ENCODE measurements at places on chromosomes 7 and 10. TPM values are rescaled to one million over a fixed set of nuclear protein-coding genes. Genes with fewer than 3 reads are reported as not detected.

The XRCC2 gene
- total RNA-seq: 28.5 TPM

The SUGCT gene
- 0.91 TPM for total RNA-seq

The COL13A1 gene
- not detected for total RNA-seq

The JAZF1 gene
- total RNA-seq: 4.2 TPM

DNA sequence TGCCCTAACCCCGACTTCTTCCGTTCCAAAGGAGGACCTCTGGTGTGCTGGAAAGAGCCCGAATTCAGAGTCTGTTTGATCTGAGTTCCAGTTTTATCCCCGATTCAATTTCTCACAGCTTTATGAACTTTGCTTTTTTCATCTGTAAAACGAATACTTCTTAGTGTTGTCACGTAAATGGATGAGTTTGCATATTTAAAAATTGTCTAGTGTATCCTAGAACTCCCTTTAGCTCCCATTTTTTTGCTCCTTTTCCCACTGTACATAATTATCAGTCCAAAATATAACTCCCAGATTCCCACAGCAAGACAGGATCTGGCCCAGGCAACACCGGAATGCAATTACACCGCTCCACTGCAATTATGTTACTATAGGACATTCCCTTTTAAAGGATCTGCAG, 80.7 kb upstream of the ARHGAP21 start:
- no peaks in the 10 kb centered on the region for H3K4me1 ChIP-seq
- H3K27ac ChIP-seq: no peak overlapping the region
- no peaks in the 10 kb centered on the region for H3K36me3 ChIP-seq

DNA sequence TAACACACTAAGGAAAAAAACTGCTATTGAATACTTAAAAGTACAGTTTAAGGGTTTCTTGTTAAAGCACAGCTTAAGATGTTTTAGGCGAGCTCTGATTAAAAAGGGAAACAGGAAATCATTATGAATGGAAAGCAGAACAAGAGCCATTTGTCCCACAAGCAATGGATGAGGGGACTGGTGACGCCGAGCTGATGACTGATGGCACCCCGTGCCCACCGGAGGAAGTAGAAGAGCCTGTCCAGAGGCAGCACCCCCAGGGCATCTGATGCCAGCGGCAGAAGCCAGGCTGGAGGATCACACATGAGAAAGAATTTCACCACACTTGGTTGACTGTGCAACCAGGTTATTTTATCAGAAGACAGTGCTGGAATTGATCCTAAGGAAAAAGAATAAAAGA, 15.0 kb upstream of the INSIG1 start:
- DNase-seq: no peak
- H3K4me1 ChIP-seq: peaks cover 65% of the 10 kb centered on the region
- peak overlapping the region; percentile 4 for H3K4me3 ChIP-seq
- peaks cover 8% of the 10 kb centered on the region for H3K36me3 ChIP-seq

- peaks cover under 1% of the 10 kb centered on the region for H3K4me1 ChIP-seq
- no peak overlapping the region for H3K27ac ChIP-seq
- H3K4me3 ChIP-seq: no peak overlapping the region
- no peaks in the 10 kb centered on the region for H3K36me3 ChIP-seq
- DNase-seq: no peak
- peaks cover 3% of the 10 kb centered on the region for H3K27me3 ChIP-seq
Measured at GRCh38 chr7:30143748-30144251, 9.0 kb downstream of the MTURN start.

GRCh38 chr10:96587264-96588059, 650 bp upstream of the TM9SF3 start:
- peaks cover 9% of the 10 kb centered on the region for H3K36me3 ChIP-seq
- H3K27me3 ChIP-seq: peaks cover 16% of the 10 kb centered on the region
- peak overlapping the region; percentile 91 for H3K27ac ChIP-seq
- peaks cover 22% of the 10 kb centered on the region for H3K4me1 ChIP-seq
- peak; percentile 61 for DNase-seq

- H3K4me3 ChIP-seq: peak overlapping the region; percentile 97
- DNase-seq: peak; percentile 81
- H3K4me1 ChIP-seq: peaks cover 23% of the 10 kb centered on the region
- no peaks in the 10 kb centered on the region for H3K27me3 ChIP-seq
- H3K27ac ChIP-seq: peak overlapping the region; percentile 95
Measured at GRCh38 chr7:66921918-66922486, 977 bp downstream of the TMEM248 start.

DNA sequence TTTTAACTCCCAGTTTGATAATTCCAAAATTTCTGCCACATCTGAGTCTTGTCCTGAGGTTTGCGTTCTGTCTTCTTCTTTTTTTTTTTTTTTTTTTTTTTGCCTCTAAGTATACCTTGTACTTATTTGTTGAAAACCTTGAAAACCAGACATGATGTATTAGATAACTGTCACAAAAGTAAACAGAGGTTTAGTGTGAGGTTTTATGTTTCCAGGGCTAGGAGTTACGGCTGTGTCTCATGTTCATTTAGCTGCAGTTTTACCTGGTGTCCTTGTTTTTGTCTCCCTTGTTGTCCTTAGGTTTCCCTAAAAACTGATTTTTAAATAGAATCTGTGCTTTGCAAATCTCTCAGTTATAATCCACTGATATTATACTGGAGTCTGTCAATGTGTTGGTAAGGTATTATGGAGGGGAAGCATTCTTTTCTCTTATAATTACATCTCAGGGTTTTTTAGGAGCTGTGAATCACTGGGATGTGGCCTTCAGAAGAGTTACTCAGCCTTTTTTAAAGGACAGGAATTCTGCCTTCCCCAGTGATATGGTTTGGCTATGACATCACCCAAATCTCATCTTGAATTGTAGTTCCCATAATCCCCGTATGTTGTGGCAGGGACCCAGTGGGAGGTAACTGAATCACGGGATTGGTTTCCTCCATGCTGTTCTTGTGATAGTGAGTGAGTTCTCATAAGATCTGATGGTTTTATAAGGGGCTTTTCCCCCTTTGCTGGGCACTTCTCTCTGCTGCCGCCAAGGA, 95.0 kb downstream of the CDCA7L start:
- H3K36me3 ChIP-seq: no peaks in the 10 kb centered on the region
- H3K27ac ChIP-seq: no peak overlapping the region
- DNase-seq: no peak
- no peak overlapping the region for H3K4me3 ChIP-seq
- H3K27me3 ChIP-seq: no peaks in the 10 kb centered on the region

DNA sequence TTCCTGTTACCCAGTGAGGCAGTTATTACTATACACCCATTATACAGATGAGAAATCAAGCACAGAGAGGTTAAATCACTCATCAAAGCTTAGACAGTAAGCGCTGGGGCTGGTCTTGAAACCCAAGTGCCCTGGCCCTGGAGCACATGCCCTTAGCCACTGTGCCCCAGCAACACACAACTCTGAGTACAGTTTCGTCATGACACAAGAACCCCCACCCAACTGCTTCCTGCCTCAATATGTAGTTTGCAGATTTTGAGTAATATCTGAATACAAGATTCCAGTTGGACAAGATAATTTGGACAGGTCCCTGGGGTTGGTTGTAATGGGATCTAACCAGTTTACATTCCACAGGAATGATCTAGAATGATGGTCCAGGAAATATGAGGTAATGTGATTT, 62.8 kb downstream of the SH3PXD2A start:
- H3K27me3 ChIP-seq: peaks cover 6% of the 10 kb centered on the region
- no peak overlapping the region for H3K4me3 ChIP-seq
- H3K4me1 ChIP-seq: peaks cover 5% of the 10 kb centered on the region
- H3K36me3 ChIP-seq: no peaks in the 10 kb centered on the region
- no peak for DNase-seq

- H3K27ac ChIP-seq: no peak overlapping the region
- no peak for DNase-seq
Measured at GRCh38 chr10:123934846-123935245, 43.2 kb upstream of the CPXM2 start.

- no peak overlapping the region for H3K27ac ChIP-seq
- peaks cover 7% of the 10 kb centered on the region for H3K36me3 ChIP-seq
- DNase-seq: no peak
- no peaks in the 10 kb centered on the region for H3K4me1 ChIP-seq
Measured at GRCh38 chr10:45624724-45625123, 47.8 kb downstream of the ZFAND4 start.

GRCh38 chr10:20949967-20950366, 52.9 kb upstream of the NEBL start:
- H3K36me3 ChIP-seq: no peaks in the 10 kb centered on the region
- H3K4me1 ChIP-seq: no peaks in the 10 kb centered on the region
- H3K27ac ChIP-seq: no peak overlapping the region
- H3K27me3 ChIP-seq: no peaks in the 10 kb centered on the region

DNA sequence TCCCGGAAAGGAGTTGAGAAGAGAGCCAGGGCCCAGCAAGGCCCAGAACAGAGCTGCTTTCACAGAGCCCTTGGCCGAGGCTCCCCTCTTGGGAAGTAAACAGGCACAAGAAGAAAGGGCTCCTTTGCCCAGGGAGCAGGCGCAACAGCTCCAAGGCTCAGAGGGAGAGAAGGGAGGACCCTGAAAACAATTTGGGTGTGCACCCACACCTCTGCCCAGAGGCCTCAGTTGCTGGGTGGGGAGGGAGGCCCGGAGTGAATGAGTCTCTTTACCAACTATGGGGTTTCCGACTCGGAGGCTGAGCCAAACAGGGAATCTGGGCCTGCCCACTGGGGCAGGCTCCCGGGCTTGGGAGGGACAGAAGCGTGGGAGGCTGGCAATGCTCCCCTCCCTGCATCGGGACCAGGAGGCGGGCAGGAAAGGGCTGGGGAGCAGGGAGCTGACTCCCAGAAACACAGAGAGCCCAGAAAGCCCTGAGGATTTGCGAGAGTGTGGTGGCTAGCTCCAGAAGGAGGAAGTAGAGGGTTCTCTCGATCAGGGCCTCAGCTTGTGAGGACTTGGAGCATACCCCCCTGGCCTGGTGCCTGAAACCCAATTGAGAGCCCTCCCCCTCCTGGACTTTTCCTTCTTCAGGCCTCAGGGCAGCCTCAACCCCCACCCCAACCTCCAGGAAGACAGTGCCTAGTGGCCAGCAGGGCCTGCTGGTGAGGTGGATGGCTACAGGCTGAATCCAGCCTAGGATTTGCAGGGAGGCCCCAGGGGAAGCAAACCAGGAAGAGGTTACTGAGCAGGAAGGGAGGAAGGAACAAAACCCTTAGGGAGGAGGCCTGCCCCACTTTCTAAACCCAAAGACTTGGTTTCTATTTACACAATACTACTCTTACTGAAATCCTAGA, 6.2 kb downstream of the C10orf105 start:
- H3K27me3 ChIP-seq: no peaks in the 10 kb centered on the region
- peak; percentile 81 for DNase-seq
- H3K27ac ChIP-seq: peak overlapping the region; percentile 97
- no peaks in the 10 kb centered on the region for H3K36me3 ChIP-seq

- H3K36me3 ChIP-seq: peaks cover 5% of the 10 kb centered on the region
- no peak overlapping the region for H3K27ac ChIP-seq
- H3K4me1 ChIP-seq: no peaks in the 10 kb centered on the region
- no peak overlapping the region for H3K4me3 ChIP-seq
- no peak for DNase-seq
Measured at GRCh38 chr7:132956556-132956955, 125.3 kb downstream of the CHCHD3 start.

- H3K4me3 ChIP-seq: no peak overlapping the region
- H3K36me3 ChIP-seq: no peaks in the 10 kb centered on the region
- H3K27ac ChIP-seq: no peak overlapping the region
- no peak for DNase-seq
Measured at GRCh38 chr7:41256186-41256945, 446.5 kb downstream of the INHBA start.

DNA sequence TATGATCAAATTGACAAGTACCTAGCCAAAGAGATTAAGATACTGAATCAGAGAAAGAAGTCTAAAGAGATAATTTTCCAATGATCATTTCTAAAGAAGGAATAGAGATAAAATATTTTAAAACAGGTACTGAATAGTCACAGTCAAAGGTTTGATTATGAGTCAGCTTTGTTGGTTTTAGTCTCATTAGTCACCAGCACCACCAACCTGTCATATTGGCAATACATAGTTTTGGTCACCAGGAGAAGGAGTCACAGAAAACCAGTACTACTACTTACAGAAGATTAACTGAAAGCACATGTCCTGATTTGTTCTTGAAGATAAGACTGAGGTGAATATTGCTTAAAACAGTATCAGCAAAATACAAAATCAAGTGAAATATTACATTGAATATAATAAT, 34.6 kb downstream of the ZEB1 start:
- H3K36me3 ChIP-seq: peaks cover 13% of the 10 kb centered on the region
- H3K4me3 ChIP-seq: peak overlapping the region; percentile 25
- peaks cover 39% of the 10 kb centered on the region for H3K4me1 ChIP-seq
- peak; percentile 67 for DNase-seq

DNA sequence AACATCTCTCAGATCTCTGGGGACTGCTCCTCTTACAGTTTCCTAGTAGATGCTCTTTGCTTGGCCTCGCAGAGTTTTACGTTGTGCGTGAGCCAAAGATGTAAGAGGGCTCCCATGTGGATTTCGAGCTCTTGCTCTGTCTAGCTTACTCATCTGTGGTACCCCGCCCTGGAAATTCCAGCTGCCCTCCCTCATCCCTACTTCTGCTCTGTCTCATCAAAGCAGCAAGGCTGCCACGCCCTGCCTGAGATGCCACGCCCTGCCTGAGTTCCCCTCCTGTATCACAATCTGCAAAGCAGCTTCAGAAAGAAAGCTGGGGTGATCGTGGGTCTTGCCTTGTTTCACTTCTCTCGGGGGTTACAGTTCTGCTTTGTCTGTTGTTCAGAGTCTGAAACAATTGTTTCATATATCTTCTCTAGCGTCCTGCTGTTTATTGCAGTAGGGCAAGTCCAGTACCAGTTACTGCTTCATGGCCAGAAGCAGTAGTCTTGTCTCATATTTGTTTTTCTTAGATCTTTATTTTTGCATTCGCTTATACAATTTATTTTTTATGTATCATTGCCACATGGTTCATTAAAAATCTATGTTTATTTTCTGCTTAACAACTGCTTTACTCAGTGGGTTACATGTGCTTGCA, 36.1 kb upstream of the CCNY start:
- no peak for DNase-seq
- H3K36me3 ChIP-seq: no peaks in the 10 kb centered on the region
- H3K27me3 ChIP-seq: peaks cover 29% of the 10 kb centered on the region
- no peak overlapping the region for H3K4me3 ChIP-seq
- H3K4me1 ChIP-seq: peaks cover 4% of the 10 kb centered on the region

DNA sequence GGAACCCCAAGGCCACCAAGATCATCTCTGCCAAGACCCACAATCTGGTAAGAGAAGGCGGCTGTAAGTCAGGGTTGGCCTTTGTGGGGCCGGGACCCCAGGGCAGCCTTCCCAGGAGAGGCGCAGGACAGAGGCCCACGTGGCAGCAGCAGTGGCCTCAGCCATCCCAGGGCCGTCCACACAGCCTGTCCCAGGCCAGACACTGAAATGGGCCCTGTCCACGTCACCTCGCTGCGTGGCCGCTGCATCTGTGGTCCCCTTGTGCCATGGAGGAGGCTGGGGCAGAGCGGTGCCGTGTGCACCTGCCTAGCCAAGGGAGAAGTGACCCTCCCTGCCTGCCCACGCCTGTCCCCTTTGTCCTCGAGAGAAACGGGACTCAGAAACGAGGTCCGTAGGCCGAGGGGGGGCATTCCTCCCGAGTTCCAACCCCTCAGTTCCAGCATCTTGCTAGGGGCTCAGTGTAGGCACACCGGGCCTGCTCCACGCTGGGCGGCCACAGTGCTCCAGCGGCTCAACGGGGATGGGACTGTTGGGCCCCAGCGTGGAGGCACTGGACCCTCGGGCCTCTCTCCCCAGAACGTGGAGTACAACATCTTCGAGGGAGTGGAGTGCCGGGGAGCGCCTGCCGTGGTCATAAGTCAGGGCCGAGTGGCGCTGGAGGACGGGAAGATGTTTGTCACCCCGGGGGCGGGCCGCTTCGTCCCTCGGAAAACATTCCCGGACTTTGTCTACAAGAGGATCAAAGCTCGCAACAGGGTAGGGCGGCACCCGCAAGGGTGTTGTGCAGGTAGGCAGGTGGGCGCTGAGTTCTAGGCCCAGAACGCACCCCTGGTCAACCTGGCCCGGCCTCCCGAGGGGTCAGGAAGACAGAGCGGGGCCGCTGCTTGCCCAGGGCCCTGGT, 15.6 kb downstream of the DPYSL4 start:
- H3K27ac ChIP-seq: no peak overlapping the region
- H3K27me3 ChIP-seq: no peaks in the 10 kb centered on the region
